ENCODE measurements at places on chromosomes 5 and 9.

DNA sequence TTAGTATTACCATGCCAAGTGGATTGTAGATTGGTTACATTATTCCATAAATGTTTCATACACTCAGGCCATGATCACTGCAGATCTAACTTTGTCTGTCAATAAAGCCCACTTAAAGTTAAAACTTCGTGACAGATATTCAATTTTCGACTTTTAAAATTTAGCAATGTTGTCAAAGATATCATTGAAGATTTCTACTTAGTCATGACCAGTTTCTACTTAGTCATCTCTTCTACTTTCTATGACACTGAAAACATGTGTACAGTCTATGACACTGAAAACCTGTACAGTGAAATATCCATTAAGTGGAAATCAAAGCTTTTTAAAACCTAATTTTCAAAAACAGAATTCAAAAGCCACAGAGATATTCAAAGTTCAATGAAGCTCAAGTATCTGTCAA is 258.2 kb downstream of the MCTP1 start:
- no peak for DNase-seq

GRCh38 chr5:146862641-146863040 is 15.9 kb downstream of the PPP2R2B start:
- DNase-seq = no peak

DNA sequence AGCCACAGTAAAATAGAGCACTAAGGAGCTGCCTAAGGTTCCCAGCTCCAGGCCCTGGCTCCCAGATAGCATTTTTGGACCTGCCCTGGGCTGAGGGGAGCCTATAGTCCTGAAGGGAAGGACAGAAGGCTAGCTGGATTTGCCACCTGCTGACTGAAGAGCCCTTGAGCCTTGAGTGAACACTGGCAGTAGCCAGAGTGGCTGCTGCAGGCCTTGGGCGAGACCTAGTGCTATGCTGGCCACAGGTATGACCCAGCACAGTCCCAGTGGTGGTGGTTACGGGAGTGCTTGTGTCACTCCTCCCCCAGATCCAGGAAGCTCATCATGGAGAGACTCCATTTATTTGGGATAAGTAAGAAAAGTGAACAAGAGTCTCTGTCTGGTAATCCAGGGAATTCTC is 10.3 kb upstream of the STX17 start:
- DNase-seq = no peak

GRCh38 chr9:123033352-123033751 is at the start of gene GPR21:
TSS of gene GPR21 (plus strand) at chr9:123033667. CDS start at chr9:123034567, 900 bp downstream.
- DNase-seq = no peak
